ENCODE measurements at places on chromosomes 2 and 18. TPM values are rescaled to one million over a fixed set of nuclear protein-coding genes. Genes with fewer than 3 reads are reported as not detected.

The DYNAP gene
- 0.07 TPM for polyA plus RNA-seq

The LRRC30 gene
- polyA plus RNA-seq, result not detected

The SLC11A1 gene
- polyA plus RNA-seq, result 0.46 TPM

The STK16 gene
- polyA plus RNA-seq, result 44.7 TPM

The PPP4R3B gene
- 30.1 TPM for polyA plus RNA-seq

The UPP2 gene
- not detected for polyA plus RNA-seq

The CPO gene
- polyA plus RNA-seq, result 0.25 TPM

The TNFRSF11A gene
- polyA plus RNA-seq, result 0.40 TPM

The PAX3 gene
- polyA plus RNA-seq, result not detected
